ENCODE measurements at places on chromosomes 12 and 14.

DNA sequence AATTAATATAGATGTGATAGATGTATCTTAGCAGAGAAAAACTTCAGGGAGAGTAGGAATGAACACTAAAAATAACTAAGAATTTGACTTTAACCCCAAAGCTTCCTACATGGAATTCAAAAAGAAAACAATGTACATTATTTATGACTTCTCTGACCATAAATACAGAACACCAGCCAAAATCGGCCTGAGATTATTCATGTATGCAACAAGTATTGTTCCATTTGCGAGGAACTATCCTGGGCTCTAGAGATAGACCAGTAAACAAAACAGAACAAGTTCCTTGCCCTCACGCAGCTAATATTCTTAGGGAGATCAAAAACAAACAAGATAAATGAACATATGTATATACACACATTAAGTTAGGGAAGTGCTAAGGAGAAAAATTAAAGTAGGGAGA is 432.3 kb upstream of the SOX5 start:
- DNase-seq: no peak

GRCh38 chr12:108640802-108641445 is 7.2 kb upstream of the SELPLG start:
- no peak for DNase-seq

- DNase-seq: no peak
Observed at GRCh38 chr12:65784289-65785015, 39.8 kb upstream of the HMGA2 start.

DNA sequence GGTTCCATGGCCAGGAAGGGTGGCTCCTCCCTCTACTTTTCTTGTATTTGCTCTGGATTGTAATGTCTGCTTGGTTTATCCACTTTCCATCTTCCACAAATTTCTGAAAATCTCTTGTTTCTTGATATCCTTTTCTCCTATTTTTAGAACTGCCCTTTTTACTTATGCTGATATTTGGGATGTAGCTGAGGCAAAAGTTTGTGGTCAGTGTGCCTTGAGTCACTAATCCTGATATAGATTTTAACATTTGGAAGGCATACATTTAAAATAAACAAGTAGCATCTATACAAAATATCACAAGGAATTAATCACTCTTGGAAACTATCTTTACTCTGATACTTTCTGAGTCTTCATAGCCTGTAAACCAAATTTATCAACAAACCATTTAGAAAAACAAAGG is 11.0 kb downstream of the GRIP1 start:
- DNase-seq: no peak

- no peak for DNase-seq
Observed at GRCh38 chr12:66235626-66236281, 46.7 kb downstream of the IRAK3 start.

- DNase-seq: no peak
Observed at GRCh38 chr14:38261620-38262019, 5.7 kb upstream of the CLEC14A start.

- no peak for DNase-seq
Observed at GRCh38 chr14:56953884-56954283, 143.6 kb upstream of the OTX2 start.

GRCh38 chr12:98403936-98404335 is 111.5 kb upstream of the TMPO start:
- DNase-seq: no peak

GRCh38 chr14:51327376-51327775 is 87.3 kb downstream of the TMX1 start:
- no peak for DNase-seq

DNA sequence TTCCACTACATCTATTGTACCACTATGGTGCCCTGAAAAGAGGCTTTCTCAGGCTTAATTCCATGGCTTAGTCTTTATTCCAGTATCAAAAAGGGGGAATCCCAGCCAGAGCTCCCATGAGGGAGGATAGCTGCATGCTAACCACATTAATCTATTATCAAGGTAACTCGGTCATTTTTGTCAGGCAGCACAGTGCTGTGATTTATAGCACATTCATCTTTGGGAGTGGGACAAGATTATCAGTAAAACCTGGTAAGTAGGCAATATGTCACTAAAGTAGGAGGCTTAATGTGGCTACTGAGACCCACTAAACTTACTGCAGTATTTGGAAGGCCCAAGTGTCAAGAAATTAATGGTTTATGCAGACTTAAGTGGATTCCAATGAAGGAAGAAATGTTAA is 58.9 kb downstream of the DAD1 start:
- no peak for DNase-seq

- no peak for DNase-seq
Observed at GRCh38 chr14:74685921-74686678, 26.8 kb downstream of the AREL1 start.

DNA sequence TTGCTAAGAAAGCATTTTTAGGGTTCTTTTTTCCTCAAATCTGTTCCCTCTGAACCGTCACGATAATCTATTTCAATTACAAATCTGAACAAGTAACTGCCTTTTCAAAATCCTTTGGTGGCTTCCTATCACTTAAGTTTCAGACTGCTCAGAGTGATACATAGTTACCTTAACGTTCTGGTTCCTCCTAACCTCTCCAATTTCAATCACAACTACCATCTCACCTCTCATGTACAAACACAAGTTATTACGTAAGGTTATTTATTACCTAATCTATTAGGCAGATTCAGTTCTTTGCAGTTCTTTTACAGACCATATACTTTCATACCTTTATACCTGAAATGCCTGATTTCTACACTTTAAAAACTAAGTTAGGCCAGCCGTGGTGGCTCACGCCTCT is 12.1 kb downstream of the RNF212B start:
- DNase-seq: no peak

DNA sequence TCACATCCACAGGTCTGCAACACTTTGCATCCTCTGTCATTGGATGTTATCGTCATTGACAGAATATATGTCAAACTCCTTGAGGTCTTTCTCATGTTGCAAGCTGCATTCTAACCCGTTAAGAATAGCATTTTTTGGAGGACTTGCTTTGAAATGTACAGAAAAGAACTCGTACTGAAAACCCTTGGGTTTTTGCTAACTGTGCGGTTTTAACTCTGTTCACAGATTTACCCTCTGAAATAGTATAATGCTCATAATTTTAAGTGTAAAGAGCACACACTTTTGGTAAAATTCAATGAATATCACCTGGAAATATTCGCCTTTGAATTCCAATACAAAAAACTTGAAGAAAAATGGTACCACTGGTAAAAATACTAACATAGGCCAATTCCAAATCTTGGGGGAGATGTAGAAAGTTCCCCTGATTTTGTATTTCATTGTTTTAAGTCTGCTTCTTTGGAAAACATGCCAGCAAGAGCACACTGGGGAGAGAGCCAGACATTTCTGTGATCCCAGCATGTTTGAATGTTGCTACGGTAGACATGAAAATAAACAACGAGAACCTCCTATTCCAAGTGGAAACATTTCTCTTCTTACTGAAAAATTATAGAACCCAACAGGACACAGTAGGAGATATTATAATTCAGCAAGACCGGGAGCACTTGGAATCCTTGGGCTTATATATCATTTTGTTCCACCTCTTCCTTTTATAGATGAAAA is 446.0 kb downstream of the AEBP2 start:
- DNase-seq: no peak

DNA sequence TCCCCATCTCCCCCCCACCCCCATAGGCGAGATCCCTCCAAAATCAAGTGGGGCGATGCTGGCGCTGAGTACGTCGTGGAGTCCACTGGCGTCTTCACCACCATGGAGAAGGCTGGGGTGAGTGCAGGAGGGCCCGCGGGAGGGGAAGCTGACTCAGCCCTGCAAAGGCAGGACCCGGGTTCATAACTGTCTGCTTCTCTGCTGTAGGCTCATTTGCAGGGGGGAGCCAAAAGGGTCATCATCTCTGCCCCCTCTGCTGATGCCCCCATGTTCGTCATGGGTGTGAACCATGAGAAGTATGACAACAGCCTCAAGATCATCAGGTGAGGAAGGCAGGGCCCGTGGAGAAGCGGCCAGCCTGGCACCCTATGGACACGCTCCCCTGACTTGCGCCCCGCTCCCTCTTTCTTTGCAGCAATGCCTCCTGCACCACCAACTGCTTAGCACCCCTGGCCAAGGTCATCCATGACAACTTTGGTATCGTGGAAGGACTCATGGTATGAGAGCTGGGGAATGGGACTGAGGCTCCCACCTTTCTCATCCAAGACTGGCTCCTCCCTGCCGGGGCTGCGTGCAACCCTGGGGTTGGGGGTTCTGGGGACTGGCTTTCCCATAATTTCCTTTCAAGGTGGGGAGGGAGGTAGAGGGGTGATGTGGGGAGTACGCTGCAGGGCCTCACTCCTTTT is 2.7 kb downstream of the GAPDH start:
- peak; percentile 46 for DNase-seq

- DNase-seq: no peak
Observed at GRCh38 chr14:85892251-85892650, 362.3 kb downstream of the FLRT2 start.

All from activated CD4-positive, alpha-beta T cell treated with anti-CD3 and anti-CD28 coated beads, Interleukin-10, Interleukin-2, amounts not matched to agents 100 ng/mL and 50 ng/mL, durations not matched to agents 16 hours and 8 hours (primary cell).